ENCODE measurements at places on chromosomes 12 and 14.

- DNase-seq: no peak
Observed at GRCh38 chr12:6303071-6303470, 7.4 kb upstream of the PLEKHG6 start.

DNA sequence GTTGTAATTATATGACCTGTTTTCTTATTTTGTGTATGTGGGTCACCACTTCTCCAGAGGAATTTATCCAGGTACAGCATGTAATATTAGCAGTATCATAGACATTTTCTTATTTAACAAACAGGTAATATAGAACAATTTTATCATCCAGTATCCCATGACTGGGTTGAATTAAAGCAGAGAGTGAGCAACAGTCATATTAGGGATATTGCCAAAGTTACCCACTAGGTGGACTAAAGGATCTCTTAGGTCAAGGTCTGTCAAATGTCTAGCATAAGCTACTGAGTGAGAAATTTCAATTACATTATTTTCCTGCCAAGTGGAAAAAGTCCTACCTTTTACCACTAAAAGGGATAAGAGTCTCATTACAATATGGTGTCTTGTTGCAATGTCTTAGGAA is 62.1 kb upstream of the TRIM9 start:
- DNase-seq: peak; percentile 22

DNA sequence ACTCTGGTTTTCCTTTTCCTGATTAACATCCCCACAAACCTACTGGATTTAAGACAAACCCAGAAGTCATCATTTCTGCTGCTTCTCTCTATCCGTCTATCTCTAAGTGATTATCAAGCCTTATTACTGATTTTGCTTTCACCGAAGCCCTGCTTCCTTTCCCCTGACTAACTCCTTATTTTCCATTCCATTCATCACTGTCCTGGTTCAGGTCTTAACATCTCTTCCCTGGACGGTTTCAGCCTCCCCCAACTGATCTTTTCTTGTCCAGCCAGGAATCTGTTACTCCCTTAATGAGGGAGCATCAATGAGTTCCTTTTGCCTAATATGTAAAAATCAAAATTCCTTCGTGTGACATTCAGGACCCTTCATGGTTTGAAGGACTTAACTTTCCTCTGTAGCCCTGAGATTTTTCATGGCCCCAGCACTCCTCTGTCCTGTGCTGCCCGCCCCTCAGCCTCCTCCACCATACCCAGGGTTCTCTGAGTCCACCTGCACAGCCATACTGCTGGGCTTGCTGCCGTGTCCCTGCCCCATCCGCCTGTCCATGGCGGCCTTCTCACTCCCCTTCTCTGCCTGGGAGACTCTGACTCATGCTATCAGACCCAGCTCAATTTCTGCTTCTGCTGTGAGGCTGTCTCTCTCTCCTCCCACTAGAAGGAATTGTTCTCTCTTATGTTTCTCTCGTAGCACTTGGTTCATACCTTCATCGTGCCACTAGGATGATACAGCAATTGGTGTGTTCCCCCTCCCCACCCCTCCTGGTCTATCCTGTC is 167.8 kb upstream of the HIF1A start:
- peak; percentile 90 for DNase-seq

GRCh38 chr14:50607181-50607580 is 47.2 kb downstream of the ATL1 start:
- DNase-seq: peak; percentile 28

DNA sequence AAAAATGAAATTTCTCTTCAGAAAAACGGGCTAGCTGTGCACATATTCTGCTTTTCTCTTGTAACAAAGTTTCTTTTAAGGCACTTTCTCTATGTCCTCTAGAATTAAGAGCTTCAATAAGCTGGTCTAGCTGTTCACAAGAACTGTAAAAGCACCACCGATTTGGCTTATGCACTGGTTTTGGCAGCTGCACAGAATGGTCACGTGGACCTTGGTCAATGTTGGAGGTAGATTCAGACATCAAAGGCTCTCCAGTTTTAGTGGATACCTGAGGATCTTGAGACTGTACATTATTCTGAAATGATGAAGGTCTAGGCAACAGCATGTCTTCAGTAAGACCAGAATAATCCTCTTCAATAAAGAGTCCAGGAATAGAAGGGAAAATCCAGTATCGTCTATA is 61.5 kb upstream of the CFL2 start:
- DNase-seq: no peak

DNA sequence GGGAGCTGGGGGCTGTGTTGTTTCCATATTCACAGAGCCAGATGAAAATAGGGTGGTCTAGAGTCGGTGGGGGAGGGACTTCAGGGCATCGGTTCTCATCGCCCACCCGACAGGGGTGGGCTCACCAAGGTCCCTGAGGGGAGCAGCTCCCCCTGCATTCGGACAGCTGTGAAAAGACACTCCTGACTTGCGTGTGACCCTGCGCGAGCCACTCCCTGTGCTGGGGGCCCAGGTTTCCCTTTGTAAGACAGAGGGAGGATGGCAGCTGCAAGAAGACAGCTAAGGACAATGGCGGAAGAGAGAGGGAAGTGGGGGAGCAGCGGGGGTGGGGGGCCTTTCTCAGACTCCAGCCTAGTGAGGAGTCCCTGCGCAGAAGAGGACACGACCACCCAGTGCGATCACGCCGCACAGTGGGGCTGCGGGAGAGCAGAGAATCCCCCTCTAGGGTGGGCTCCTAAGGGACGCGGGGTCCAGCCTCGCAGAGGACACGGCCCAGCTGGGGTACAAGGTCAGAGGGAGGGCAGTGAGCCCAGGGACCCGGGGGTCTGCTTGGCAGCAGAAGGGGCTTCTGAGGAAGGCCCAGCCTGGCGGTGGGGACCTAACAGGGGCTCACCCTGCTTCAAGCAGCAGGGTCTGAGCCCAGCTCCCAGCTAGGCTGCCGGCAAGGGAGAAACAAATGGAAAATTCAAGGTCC is 326.9 kb upstream of the DIO3 start:
- no peak for DNase-seq

GRCh38 chr14:92496191-92496857 is 17.3 kb upstream of the RIN3 start:
- no peak for DNase-seq

GRCh38 chr14:49512147-49512551 is 74.0 kb downstream of the RPS29 start:
- peak; percentile 96 for DNase-seq

DNA sequence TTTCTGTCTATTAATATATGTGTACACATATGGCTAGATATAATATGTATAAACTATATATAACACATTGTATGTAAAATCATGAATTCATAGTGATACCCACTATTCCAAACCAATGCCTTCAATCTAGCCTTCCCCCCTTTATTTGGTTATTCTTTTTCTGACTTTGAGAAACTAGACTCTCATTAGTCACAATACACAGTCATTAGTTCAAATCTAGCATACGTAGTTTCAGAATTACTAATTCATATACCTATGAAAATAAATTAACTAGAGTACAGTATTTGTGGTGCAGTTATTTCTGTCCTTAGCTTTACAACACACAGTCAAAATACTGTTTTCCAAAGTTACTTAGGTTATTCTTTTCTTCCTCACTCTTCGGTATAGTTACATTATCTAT is 268.2 kb downstream of the DPF3 start:
- no peak for DNase-seq

DNA sequence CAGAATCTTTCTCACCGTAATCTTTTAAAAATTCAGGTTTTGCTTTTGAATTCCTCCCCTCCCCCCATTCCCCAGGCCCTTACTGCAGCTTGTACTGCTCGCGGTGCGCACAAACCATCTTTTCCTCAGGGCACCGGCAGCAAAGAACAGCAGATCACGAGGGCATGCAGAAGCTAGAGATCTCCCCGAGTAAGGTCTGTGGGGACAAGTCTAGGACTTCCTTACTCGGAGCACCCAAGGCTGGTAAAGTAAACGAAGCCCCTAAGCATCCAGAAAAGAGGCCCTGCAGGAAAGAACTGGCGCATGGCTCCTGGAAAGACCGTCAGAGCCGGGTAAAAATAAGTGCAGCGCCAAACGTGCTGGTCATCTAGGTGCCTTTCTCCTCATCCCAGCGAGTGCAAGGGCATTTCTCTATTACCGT is 727 bp downstream of the LDHB start:
- peak; percentile 47 for DNase-seq

GRCh38 chr12:106249411-106250135 is 1.8 kb upstream of the CKAP4 start:
- DNase-seq: no peak

GRCh38 chr12:121085069-121085468 is 46.0 kb upstream of the OASL start:
- DNase-seq: no peak

GRCh38 chr12:116282371-116283286 is 5.1 kb upstream of the MED13L start:
- DNase-seq: peak; percentile 16

DNA sequence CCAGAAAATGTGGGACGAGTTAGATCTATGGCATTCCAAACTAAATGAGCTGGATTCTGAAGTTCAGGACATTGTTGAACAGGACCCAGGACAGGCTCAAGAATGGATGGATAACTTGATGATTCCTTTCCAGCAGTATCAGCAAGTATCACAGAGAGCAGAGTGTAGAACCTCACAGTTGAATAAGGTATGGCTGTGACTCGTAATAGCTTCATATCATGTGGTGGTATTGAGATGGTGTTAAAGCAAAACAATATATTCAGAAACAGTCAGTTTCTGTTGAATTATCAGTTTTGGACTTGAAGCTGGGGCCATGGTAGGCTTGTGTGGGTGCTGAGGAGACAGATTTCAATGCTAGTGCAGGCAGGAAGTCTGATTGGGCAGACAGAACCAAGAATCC is 213.7 kb downstream of the ESR2 start:
- DNase-seq: no peak

DNA sequence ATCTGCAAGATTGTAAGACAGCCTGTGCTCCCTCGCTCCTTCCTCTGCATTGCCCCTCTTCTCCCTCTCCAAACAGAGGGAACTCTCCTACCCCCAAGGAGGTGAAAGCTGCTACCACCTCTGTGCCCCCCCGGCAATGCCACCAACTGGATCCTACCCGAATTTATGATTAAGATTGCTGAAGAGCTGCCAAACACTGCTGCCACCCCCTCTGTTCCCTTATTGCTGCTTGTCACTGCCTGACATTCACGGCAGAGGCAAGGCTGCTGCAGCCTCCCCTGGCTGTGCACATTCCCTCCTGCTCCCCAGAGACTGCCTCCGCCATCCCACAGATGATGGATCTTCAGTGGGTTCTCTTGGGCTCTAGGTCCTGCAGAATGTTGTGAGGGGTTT is 37.4 kb downstream of the DAD1 start:
- DNase-seq: no peak

GRCh38 chr12:117036046-117036445 is 63.2 kb downstream of the TESC start:
- DNase-seq: no peak

GRCh38 chr14:96830946-96831345 is 33.8 kb downstream of the VRK1 start:
- no peak for DNase-seq

DNA sequence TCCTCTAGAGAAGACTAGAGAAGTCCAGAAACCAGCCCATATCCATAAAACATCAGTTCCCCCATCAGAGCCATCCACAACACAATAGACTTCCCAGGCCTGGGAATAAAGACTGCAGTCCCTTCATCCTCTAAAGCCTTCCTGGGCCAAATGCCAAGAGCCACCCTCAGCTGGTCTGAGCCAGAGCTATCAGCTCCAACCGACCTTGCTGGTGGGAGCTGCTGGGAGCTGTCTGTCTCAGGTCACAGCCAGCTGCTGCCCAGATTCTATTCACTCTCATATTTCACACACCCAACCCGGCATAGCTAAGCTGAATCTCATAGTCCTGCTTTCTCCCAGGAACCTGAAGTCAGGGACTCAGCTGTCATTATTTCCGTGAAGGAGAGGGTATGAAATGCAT is 10.9 kb upstream of the TFCP2 start:
- DNase-seq: peak; percentile 46

DNA sequence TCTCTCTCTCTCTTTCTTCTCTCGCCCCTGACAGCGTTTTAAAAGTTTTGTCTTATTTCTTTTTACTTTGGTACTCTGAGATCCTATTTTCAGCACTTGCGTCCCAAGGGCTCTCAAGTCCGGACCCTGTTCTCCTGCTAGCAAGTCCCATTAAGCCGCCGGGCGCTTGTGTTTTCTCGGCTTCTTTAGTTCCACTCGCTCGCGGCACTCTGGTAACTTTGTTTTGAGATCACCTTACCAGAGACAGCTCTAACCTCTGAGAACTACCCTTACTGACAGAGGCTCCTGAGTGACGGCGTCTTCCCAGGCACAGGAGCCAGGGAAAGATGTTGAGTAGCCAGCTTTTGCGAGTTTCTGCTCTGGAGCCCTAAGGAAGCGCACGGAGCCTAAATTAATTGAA is 2.7 kb upstream of the MYF5 start:
- DNase-seq: no peak

All from Daoy (cell line).